ENCODE measurements at places on chromosomes 6 and 20.
A peak's percentile ranks its signal among the peaks of the same experiment; 100 is the strongest.

GRCh38 chr20:58942549-58942948, 38.5 kb upstream of the NELFCD start:
- no peak for DNase-seq

DNA sequence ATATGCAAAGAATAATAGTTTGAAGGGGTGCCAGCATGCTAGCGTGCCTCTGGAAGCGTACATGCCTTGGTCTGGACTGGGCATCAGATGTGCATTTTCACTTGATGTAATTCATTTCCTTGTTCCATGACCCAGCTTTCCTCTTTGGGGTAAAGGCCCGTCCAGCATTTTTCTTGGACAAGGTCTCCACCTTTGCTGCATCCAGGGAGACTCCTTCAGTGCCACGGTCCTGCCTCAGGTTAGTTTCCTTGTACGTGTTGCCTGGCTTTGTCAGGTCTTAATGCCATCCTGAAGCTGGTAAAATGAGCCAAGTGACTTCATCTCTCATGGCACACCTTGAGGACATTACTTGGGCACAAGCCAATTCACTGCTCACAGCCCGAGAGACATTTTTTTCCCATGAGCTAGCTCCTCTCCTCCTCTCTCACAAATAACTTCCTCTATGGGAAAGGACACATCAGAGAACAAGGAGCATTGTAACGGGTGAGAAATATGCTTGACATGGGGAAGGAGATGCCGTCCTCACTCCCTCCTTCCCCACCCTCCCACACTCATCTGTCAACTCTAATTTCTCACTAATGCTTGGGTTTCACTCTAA, 23.9 kb downstream of the EDN1 start:
- DNase-seq: no peak

DNA sequence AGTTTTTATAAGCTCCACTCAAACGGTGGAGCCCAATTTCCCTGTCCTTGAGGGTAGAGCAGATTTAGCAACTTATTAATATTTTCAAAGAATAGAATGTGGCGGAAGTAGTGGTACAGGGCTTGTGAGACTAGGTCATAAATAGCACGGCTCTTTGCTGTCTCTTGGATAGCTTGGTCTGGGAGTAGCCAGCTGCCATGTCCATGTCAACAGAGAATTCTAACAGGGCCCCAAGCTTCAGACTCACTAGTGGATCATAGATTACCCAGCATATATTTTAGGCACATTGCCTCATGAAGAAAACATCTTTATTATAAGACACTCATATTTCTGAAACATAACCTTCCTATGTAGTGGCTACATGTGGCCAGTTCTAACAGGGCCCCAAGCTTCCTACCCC, 755.7 kb downstream of the HDGFL1 start:
- DNase-seq: no peak

DNA sequence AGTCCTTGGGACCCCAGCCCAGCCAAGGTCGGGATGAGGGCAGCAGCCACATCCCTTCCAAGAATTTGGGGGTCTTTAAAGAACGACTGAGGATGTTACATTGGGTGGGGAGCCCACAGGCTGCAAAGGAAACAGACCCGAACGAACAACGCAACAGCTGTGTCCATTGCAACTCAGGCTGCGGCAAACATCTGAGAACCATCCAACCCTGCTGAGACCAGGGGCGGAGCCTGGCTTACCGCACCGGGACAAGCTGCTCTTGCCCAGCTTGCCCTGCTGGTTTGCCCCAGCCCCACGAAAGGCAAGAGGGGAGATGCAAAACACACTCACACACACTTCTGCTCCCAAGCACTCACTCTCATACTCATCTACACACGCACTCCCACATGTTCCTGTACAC, 21.5 kb upstream of the TAF4 start:
- no peak for DNase-seq

DNA sequence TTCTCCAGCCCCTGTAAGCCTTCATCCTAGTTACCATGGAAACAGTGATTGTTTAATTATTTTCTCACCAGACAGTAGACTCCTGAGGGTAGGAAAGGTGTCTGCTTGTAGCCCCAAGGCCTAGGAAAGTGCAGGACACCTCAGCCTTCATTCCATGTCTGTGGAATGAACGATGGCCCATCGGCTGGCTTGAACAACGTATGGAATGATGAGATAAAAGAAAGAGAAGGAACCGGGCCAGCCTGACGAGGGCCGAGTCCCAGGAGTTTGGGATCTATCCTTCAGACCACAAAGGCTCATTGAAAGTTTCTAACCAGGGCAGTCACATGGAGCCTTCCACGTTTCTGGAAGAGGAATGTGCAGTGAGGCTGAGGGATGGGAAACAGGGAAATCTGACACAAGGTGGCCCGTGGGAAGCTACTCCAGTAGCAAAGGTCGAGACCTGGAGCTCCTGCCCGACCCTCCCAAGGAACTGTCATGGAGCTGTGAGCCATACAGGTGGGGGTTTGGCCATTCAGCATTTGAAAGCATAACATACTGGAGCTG, 46.1 kb downstream of the PRDM1 start:
- no peak for DNase-seq

GRCh38 chr20:43959079-43959919, 44.6 kb downstream of the TOX2 start:
- DNase-seq: no peak

DNA sequence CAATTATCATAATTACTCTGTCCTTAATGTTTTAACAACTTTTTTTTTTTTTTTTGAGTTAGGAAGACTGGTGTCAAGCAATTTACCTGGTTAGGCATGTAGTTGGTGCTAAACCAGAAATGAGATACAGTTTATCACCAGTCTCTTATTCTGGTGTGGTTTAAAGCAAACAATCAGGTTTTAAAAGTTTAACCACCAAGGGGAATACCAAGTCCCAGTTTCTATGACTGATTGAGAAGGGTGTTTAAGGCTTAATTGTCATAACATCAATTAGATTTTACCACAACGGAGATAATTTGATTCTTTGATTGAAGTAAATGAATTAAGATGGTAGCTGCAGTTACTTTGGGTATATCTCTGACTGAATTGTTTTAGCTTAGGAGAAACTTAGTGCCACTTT, 197.8 kb downstream of the TFAP2B start:
- no peak for DNase-seq

GRCh38 chr6:132161283-132161682, 210.1 kb upstream of the CCN2 start:
- DNase-seq: no peak

DNA sequence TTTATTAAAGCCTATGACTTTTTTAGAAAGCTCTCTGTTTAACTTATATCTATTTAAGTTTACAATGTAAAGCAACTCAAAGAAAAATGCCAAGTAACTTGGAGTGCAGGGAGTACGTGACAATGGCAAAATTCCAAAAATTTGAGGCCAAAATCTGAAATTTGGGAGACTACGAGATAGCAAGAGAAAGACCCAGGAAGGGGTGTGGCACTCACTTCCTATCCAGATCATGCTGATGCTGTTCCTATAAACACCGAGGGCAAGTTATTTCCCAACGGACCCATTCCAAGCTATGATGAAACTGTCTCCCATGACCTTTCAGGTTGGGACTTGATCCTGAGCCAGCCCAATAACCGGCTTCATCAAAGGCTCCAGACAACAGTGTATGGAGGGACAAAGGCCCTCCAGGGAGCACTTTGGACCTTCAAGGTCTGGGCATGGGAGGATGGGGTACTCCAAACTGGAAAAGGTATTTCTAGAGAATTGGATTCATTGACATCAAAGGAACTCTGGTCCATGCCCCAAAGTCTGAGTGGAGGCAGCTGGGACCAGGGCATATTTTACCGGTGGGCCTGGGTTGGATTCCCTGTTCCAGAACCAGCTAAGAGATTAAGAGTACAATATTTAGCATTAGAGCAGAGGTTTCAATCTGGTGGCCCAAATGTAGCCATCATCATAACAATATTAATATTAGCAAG, 15.7 kb upstream of the SLC13A3 start:
- no peak for DNase-seq

DNA sequence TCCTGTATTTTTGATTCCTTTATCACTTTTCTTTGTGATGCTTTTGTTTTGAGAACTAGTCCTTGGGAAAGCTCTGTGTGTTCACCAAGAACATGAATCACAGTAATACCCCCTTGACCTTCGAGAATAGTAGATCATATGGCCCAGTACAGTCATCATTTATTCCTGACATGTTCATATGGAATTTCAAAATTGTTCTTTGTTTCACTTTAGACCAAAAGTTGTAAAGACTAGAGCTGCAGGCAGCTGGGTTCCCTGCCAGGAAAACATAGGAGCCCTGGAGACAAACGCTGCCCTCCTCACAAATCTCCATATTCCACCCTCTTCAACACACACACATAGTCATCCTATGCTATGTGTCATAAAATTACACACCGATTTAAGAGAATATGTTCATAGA, 621.2 kb upstream of the EYS start:
- DNase-seq: no peak

- no peak for DNase-seq
Measured at GRCh38 chr6:90953405-90954161, 366.7 kb upstream of the MAP3K7 start.

GRCh38 chr20:51596668-51597388, 54.3 kb upstream of the NFATC2 start:
- no peak for DNase-seq

DNA sequence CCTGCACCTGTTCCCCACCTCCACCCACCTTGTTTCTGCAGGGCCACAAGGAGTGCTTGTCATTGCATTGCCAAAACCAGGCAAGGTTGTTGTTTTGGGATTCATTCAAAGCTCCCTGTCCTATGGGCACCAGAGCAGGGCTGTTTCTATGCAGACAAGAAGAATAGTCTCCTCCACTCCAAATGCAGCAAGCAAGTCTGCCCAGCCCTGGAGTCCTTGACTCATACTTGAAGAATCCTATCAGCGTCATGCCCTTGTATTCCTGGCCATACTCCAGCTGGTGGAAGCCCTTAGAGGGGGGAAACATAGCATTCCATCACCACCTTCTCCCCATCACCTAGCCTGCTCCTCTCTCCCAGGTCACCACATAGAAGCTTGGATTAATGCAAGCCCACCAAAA, 145.3 kb upstream of the ECI2 start:
- DNase-seq: no peak

GRCh38 chr6:57252975-57253374, 30.9 kb upstream of the RAB23 start:
- DNase-seq: no peak

DNA sequence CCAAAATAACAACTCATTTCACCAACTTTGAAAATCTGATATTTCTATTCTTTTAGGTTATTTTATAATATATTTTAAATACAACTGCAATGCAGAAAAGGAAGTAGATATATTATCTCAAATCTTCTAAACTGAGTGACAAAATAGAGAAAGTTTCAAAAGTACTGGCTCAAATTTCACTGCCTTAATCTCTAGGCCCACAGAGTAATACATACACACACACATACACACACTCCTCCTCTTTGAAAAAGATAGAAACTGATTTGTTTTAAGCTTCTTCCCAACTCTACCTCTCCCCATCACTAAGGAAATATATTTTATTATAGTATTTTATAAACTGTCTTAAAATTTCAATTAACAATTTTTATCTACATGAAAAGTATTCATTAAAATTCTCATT, 36.2 kb downstream of the ARHGAP18 start:
- no peak for DNase-seq

GRCh38 chr6:109690373-109690736, 647 bp downstream of the AK9 start:
- peak; percentile 41 for DNase-seq

- no peak for DNase-seq
Measured at GRCh38 chr20:2227861-2228260, 67.9 kb upstream of the TGM3 start.

DNA sequence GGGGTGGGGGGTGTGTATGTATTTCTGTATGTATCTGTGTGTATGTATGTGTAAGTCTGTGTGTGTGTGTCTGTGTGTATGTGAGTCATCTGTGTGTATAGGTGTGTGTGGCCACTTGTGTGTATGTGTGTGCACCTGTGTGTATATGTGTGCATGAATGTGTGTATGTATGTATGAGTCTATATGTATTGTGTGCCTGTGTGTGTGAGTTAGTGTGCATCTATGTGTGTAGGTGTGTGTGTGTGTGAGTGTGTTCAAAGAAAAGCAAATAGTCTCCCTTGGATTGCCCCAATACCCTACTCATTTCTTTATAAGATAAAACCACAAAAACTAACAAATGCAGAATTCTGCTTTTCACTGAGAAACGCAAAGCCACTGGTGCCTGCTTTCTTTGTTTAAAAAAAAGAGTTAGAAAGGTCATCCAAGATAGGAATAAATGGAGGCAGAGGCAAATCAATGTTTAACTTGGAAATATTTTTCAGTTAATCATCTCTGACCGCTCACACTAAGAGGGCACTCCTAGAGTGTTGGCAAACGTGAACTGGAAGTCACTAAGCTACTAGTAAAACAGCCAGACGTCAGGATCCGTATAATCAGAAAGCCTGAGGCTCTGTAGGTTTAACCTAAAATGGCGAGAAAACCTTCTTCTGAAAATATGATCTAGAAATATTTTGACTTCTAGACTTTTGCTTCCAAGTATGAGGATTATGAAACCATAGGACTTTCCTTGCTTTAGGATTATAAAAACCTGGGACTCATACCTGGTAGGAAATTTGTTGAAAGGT, 37.4 kb upstream of the JAG1 start:
- DNase-seq: no peak

DNA sequence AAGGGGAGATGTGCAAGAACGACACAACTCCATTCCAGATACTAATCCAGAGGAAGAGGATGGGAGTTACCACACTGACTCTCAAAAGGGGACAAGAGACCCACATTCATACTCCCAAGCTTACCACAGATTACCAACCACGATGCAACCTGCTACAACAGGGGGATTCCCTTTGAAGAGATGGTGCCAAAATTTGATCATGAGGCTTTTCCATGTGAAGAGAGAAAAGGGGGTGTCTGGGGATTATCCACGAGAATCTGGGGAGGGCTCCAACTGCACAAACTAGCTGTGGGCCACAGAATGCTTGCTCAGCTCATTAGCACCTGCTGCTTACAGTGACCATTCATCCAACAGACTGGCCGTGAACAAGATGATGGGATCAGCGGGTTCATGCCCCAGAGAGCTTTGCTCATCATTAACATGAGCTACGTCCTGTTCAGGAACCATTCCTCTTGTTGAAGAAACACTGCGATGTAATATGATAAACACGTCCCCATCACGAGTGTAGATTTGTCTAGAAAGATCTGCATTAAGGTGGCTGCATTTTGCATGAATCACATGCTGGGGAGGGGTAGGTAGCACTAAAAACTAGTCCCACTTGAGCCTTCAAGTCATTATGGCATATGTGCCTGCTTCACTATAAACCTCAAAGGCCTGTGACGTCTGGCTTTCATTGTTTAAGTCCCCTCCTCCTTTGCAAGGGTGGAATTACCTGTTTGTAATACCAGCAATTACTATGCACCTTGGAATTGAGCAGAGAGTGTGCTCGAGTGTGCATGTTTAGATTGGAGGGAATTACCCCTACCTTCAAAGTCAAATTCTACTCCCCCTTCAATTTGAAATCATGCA, 4.0 kb downstream of the PLAGL2 start:
- DNase-seq: no peak
